ENCODE measurements at places on chromosomes 3 and 15. TPM values are rescaled to one million over a fixed set of nuclear protein-coding genes. Genes with fewer than 3 reads are reported as not detected.
A peak's percentile ranks its signal among the peaks of the same experiment; 100 is the strongest.

DNA sequence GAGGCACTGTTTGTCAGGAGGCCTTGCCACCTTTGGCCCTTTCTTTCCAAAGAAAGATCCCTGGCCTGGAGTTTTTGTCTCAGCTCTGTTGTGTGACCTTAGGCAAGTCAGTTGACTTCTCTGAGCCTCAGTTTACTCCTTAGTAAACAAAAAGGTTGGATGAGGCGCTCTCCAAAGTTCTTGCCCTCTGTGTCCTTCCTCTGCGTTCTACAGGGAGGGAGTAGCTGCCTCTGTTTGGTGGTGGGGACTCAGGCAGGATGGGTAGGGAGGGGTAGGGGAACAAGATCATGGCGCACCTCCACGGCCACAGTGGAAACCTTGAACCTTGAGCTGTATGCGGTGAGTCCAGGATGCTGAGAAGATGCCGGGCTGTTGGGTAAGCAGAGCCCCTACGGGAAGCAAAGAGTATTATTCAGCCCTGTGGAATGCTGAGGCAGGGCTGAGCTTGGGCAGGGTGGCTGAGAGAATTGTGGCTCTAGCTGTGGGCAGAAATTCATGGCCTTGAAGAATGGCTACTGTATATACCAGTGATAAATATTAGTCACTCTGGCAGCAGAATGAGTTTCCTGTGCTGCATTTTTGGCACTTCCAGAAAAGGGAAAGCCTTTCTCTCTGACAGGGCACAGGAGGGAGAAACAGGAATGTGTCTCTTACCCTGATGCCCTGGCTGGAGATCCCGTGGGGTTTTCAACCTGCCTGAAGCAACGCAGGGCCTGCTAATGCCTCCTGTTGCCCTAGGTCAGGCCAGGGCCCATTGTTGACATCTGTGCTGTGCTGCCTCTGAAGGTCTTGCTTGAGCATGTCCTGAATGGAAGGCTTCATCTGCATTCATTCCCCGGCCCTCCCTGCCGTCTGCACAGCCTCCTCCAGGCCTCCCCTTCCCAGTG, 39.9 kb downstream of the SMAD3 start:
- peak overlapping the region; percentile 60 for H3K27ac ChIP-seq
- DNase-seq, result peak; percentile 61
- H3K4me3 ChIP-seq, result no peak overlapping the region
- H3K36me3 ChIP-seq, result no peaks in the 10 kb centered on the region
- H3K4me1 ChIP-seq, result peaks cover 29% of the 10 kb centered on the region

- no peak overlapping the region for H3K4me3 ChIP-seq
- DNase-seq, result no peak
- no peaks in the 10 kb centered on the region for H3K36me3 ChIP-seq
- H3K4me1 ChIP-seq, result no peaks in the 10 kb centered on the region
Measured at GRCh38 chr3:35663471-35663870, 24.1 kb downstream of the ARPP21 start.

DNA sequence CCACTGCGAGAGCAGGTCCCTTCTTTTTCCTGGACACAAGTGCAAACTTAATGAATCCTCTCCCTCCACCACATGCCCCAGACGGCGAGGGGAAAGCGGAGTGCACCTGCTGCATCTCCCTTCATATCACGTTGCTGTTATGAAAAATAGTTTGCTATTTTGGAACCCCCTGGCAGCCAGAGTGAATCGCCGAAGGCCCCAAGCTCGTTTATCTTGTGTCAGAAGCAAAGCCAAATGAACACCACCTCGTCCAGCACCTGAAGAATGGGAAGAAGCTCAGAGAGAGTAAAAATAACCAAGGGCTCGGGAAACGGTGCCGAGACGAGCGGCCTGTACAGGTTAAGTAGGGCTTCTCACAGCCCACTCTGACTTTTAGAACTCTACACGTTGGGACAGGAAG, 394.6 kb upstream of the RORA start:
- no peaks in the 10 kb centered on the region for H3K27me3 ChIP-seq
- H3K36me3 ChIP-seq, result no peaks in the 10 kb centered on the region
- H3K27ac ChIP-seq, result no peak overlapping the region
- no peak overlapping the region for H3K4me3 ChIP-seq
- H3K4me1 ChIP-seq, result no peaks in the 10 kb centered on the region

TRIM42 gene
- total RNA-seq, result not detected

DNA sequence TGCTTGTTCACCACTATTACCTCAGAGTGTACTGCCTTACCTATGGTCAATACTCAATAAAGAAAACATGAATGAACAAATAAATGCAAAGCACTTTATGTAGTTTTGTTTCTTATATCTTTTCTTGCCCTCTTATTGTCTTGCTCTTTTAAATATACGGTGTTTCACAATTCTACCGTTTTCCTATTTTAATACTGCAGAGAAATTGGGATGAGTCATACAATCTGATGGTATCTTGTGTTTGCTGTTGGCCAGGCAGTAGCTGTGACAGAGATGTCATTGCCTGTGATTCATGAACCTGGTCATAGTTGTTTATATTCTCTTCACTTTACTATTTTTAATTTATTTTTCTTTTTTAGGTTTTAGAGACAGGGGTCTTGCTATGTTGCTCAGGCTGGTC, 48.3 kb downstream of the SERP1 start:
- H3K36me3 ChIP-seq, result no peaks in the 10 kb centered on the region
- no peak overlapping the region for H3K4me3 ChIP-seq
- no peaks in the 10 kb centered on the region for H3K27me3 ChIP-seq

Data from uterus (tissue), 4 donors.